ENCODE measurements at places on chromosomes 7 and 10. TPM values are rescaled to one million over a fixed set of nuclear protein-coding genes. Genes with fewer than 3 reads are reported as not detected.
A peak's percentile ranks its signal among the peaks of the same experiment; 100 is the strongest.

GRCh38 chr7:70597066-70597465, 534.9 kb upstream of the GALNT17 start:
- DNase-seq: no peak

The ANKRD61 gene
- not detected for total RNA-seq

The SLC18A2 gene
- not detected for total RNA-seq

GRCh38 chr7:45718464-45719330, 144.5 kb downstream of the ADCY1 start:
- DNase-seq: no peak

- DNase-seq: no peak
These were observed 11.6 kb upstream of the PRKAR2B start for GRCh38 chr7:107032720-107033438.

DNA sequence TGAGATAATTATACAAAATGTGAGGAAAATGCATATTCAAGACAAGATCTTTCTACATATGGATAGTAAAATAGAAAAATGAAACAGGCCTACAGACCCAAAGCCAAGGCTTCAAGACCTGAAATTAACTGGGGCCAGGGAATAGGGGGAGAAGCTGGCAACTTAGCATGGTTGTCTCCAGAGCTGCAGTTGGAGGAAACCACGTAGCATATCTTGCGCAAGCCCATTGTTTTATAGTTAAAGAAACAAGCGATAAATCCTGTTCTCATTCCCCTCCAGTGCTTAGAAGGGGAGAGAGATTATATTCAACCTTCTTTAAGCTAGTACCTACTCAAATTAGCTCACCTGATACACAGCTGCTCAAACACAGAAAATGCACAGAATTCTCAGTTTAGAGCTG, 197.1 kb downstream of the SORCS1 start:
- DNase-seq: no peak

DNA sequence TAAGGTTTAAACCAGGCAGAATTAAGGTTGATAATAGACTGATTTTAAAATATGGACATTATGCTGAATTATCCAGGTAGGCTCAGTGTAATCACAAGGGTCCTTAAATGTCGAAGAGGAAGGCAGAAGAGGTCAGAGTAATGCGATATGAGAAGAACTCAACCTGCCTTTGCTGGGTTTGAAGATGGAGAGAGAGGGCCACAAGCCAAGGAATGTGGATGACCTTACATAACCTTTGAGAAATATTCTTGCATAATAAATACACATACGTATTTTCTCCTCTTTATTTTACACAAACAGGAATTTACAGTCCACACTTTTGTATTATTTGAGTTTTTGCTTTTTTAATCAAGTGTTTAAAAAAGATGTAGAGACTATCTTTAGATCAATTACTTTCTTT, 88.5 kb downstream of the ST7 start:
- no peak for DNase-seq

DNA sequence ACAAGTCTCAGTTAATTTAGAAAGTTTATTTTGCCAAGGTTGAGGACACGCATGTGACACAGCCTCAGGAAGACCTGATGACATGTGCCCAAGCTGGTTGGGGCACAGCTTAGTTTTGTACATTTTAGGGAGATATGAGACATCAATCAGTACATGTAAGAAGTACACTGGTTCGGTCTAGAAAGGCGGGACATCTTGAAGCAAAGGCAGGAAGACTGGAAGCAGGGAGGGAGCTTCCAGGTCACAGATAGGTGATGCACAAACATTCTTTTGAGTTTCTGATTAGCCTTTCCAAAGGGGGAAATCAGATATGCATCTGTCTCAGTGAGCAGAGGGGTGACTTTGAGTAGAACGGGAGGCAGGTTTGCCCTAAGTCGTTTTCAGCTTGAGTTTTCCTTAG, 29.4 kb upstream of the LANCL2 start:
- DNase-seq: no peak

- DNase-seq: peak; percentile 44
These were observed 121.5 kb downstream of the SNX10 start for GRCh38 chr7:26413007-26413691.

The SPDYE3 gene
- not detected for total RNA-seq

The LIPK gene
- total RNA-seq: not detected

DNA sequence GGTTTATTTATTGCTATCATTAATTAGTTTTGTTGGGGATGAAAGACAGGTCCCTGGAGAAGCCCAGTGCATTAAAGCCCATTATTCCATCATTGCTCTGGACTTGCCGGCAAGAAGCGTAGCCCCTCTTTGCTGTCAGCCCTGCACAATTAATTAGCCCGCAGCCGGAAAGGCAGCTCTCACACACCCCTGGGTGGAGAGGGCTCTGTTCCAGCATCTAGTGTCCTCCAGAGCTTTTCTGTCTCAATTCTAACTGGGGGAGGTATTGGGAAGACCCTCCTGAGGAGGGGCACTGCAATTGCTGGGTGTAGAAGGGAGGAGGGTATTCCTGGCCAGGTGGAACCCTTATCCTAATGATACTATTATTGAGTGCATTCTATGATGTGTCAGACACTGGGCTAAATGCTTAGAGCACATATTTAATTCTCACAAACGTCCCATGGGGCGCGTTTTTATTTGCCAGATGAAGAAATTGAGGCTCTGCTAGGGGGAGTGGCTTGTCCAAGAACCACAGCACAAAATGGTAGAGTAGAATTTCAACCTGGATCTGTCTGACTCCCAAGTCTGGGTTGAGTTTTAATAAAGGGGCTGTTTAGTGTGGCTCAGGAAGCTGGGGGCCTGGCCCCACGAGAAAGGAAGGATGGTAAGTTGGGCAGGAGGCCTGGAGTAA, 148.1 kb upstream of the PCBD1 start:
- DNase-seq: no peak

The UTF1 gene
- total RNA-seq: not detected

- DNase-seq: no peak
These were observed 99.1 kb downstream of the BMPR1A start for GRCh38 chr10:86855513-86855912.

DNA sequence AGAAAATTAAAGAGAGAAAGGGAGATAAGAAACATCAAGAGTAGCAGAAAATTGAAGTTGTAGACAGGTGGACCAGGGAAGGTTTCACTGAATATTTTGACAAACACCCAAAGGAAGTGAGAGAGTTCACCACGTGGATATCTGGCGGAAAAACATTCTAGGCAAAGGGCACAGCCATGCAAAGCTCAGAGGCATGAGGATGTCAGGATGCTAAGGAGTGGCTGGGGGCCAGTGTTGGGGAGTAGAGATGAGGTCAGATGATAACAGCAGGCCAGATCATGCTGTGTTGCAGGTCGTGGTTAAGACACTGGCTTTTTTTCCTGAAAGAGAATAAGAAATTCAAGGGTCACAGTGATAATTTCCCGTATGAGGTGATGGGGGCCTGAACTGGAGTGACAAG, 181.9 kb downstream of the DGKI start:
- DNase-seq: no peak

DNA sequence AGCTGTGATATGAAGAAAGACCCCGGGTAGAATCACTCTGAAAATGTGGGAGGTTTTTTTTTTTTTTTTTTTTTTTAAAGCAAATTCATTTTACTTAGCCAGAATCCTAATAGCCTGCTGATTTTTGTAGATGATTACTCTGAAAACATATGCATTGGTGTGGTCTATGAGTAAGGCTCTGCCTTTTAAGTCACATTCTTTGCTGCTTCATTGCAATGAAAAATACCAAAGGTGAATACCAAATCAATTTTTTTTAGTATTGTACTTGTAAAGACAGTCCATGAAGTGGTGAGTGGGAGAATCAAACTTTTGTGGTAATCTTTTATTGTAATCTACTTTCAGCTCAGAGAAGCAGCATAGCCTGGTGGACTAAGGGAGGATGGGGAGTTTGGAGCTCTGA, 130.3 kb downstream of the SDK1 start:
- DNase-seq: no peak

GRCh38 chr7:24912874-24913514, 67.0 kb downstream of the OSBPL3 start:
- no peak for DNase-seq

DNA sequence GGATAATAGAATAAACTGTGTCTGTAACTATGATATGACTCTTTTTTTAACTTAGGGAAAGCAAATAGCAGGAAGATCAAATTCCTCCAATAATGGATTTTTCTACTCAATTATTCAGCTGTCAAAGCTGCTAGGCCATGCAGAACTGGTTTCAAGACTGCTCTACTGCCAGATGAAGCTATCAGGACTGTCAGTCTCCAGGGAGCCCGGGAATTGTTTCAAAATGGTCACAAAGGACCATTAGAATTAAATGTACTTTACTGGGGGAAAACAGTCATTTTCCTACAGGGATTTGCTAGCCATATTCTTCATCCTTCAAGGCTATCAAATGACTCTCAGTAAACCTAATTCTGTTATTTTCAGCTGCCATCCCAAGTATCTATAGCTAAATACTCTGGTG, 276.3 kb downstream of the LHFPL3 start:
- DNase-seq: no peak

DNA sequence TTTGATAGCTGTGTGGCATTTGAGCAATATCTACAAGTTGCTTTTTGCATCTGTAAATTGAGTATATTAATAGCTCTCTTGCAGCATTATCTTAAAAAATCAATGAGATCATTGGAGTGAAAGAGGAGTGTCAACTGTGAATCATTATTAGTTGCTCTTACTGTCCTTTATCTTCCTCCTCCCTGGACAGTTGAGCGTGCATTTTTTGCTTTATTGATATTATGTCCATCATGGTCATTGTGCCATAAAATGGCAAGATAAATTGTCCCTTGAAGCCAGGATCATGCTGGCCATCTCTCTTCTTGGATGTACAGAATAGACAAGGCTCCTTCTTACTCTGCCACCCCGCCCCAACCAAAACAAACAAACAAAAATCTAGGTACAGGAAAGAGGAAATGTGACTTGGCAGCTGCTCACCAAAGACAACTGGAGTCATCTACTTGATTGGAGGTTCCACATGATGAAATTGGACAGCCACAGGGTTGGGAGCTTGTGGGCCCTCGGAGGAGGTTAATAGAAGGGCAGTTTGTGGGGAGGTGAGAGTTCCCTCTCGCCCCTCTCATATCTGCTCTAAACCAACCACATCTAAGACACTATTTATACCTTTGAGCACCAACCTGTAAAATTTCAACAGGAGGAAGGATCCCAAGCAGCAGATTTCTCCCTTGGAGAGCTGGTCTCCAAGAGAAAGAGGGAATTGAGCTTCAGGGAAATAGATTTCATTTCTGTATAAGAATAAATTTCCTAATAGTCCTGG, 252.7 kb downstream of the SKIDA1 start:
- no peak for DNase-seq

DNA sequence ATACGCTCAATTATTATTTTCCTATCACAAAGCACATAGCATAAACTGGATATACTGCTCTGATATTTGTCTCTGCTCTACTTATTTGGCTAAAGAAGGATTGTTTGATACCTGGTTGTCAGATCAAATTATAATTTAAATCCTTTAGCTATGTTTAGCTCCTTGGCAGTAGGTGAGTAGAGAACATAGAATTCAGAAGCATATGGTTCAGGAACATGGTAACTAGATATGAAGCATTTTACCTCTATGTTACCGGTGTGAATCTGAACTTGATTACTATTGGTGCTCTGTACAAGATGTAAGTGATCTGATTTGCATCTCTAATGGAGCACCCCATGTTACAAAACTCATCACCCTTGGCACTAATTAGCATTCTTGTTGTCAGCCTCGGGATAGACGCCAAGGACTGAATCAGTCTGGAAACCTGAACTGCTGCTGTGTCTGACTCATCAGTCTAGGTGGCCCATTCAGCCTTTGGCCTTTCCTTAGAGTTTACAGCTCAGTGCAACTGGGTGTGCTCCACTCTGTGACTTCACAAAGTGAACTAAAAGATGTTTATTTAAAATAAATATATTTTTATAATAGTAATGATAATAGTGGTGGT, 12.3 kb upstream of the MYPN start:
- peak; percentile 91 for DNase-seq

DNA sequence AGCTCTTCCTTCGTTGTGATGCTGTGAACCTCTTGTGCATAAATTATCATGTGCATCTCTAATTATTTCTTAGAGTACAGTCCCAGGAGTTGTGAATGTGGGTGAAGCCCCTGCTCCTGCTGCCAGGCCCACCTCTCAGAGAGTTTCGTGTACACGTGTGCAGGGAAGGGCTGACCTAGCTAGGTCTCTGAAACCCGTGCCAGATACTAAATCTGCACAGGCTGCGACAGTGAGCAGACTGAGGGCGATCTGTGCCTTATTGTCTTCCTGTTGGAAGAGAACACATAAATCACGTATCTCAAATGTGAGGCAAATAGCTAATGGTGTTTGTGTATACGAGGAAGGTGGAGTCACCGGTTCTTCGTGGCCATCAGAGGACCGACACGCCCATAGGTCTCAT, 71.8 kb upstream of the DNAJB6 start:
- DNase-seq: no peak

The GCK gene
- total RNA-seq: 0.20 TPM

- no peak for DNase-seq
These were observed 283.1 kb downstream of the DNAJB6 start for GRCh38 chr7:157619753-157620525.

DNA sequence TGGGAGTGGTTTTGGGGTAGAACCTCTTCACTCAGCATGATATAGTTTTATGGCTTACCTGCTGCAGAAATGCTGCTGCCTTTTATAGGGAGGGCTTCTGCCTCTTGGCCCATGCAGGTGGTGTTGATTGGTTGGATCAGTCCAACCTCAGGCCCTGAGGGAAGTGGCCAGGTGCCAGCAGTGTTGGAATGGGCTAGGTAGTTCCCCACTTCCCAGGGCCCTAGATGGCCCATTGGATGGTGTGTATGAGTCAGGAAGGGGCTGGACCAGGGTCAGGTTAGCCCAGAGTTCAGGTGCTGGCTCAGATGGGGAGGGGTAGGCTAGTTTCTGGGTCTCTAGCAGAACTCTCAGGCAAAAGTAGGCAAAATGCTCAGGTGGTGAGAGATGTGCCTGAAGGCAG, 455.5 kb downstream of the CCSER2 start:
- no peak for DNase-seq

GRCh38 chr7:103593691-103594090, 147.7 kb upstream of the SLC26A5 start:
- no peak for DNase-seq

The AMPH gene
- not detected for total RNA-seq

- no peak for DNase-seq
These were observed 74.2 kb downstream of the COL13A1 start for GRCh38 chr10:69875856-69876255.

The BTAF1 gene
- 19.4 TPM for total RNA-seq

The KLF14 gene
- total RNA-seq: not detected

GRCh38 chr10:102615361-102615760, 28.9 kb upstream of the TRIM8 start:
- peak; percentile 23 for DNase-seq

The CHRM2 gene
- total RNA-seq: not detected

DNA sequence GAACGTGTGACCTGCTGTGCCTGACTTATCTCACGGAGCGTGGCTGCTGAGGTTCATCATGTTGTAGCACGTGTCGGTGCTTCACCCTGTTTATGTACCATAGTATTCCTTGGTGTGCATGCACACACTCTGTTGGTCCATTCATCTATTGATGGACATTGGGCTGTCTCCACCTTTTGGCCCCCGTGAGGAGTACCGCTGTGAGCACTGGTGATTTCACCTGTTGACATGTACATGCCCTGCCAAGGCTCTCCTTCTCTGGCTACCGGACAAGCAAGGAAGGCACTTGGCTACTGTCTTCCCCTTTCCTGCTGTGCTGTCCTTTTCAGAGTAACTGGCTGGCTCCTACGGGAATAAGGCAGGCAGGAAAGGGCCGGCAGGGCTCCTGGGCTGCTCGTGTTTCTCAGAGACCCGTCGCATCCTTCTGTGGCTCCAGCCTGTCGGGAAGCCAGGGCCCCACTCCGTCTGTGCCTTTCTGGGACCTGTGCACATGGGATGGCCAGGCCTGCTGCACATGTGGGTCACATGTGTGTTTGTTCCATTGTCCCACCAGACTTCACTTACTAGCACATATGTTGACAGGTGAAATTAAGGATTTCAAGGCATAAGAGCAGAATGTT, 17.8 kb upstream of the TBRG4 start:
- DNase-seq: no peak

The CFTR gene
- total RNA-seq: not detected
